T-helper 9 cell (primary cell): ENCODE measurements at places on chromosomes 5 and 9.

- DNase-seq, result no peak
Observed at GRCh38 chr5:38766151-38766550, 79.7 kb upstream of the OSMR start.

DNA sequence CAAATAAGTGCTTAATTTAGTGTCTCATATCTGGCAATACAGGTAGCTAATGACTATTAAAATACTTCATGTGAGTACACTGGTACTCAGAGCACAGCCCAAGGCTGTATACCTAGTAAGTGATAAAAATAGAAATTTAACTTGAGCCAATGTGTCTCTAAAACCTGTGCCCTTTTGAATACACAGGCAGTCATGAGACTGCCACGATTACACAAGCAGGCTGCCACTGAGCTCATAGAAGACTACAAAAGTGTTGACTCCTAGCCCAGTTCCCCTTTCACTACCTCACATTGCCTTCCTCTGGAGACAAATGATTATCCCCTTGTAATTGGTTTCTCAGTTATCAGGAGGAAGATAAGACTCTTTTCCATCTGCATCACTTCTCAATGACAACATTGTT is 66.3 kb upstream of the PAPPA start:
- DNase-seq, result no peak

DNA sequence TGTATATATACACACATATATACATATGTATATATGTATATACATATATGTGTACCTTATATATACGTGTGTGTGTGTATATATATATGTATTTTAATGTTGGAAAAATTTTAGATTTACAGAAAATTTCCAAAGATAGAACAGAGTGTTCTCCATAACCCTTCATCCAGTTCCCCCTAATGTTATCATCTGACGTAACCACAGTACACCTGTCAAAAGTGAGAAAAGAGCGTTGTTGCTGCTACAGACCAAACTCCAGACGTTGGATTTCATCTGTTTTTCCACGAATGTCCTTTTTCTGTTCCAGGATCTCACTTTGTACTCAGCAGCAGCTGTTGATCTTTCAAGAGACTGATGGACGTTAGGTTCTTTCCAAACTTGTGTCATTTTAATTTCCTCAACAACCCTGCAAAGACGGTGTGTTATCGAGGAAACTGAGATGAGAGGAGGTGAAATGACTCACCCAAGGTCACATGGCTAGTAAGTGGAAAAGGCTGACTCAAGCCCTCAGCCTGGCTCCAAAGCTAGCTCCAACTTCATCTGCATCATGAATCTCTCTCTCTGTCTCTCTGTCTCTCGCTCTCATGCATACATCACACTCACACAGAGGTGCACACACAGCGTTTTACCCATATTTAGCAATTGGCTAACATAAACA is 17.0 kb upstream of the NTNG2 start:
- DNase-seq, result no peak

GRCh38 chr5:152329761-152330283 is 75.3 kb downstream of the NMUR2 start:
- DNase-seq, result no peak

DNA sequence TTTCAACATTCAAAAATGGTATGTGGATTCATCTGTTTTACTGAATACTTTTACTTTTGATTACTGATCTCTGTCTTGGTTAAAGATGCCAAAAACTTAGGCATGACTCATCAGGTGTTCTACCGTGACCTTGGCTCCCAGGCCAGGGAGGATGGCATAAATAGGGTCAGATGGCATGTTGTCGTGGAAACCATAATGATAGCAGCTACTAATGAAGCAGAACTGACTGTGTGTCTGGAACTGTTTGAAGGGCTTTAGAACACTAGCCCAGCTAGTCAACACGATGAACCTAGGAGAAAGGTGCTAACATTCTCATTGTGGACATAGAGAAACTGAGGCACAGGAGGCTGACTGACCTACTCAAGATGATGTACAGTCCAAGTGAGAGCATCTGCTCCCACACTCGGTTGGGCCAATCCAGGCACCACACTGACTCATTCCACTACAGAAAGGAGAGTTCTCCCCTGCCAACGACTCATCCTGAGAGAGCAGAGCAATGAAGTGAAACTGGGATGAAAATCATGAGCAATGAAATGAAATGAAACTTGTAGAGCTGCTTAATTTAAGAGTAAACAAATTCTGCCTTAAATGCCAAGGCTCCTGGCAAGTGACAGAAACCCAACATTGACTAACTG is 116.0 kb downstream of the TENT4A start:
- DNase-seq, result no peak

DNA sequence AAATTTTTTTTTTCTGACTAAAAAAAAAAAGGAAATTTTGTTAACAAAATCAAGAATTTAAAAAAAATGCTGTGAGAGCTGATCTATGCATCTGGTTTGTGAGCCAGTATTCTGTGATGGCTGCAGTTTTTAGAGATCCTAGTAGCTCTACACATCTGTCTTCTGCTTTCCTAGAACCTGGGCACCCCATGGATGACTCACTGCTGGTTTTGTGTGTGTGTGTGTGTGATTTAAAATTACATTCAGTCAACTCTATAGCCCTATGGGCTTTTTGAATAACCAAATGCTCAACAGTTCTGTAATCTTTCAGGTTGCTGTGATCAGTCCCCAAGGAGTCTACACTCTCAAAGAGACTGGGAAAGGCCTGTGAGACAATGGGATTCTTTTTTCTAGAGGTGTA is 2.5 kb upstream of the PSMD5 start:
- DNase-seq, result no peak

DNA sequence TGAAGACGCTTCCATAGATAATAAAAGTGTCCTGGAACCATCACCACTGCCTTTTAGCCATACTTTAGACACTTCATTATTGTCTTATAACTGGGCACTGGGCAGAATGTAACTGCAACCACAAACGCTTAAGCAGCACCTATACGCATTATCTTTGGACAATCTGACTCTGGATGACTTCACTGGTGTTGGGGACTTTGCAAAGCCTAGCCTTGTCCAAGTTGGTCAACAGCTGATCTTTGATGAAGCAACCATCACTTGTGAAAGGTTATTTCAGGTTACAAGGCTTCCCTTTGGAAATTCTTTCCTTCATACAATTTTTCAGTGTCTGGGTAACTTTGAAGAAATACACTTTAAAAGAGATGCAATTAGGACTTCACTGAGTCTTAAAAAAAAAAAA is 77.8 kb upstream of the ZNF462 start:
- DNase-seq, result no peak

DNA sequence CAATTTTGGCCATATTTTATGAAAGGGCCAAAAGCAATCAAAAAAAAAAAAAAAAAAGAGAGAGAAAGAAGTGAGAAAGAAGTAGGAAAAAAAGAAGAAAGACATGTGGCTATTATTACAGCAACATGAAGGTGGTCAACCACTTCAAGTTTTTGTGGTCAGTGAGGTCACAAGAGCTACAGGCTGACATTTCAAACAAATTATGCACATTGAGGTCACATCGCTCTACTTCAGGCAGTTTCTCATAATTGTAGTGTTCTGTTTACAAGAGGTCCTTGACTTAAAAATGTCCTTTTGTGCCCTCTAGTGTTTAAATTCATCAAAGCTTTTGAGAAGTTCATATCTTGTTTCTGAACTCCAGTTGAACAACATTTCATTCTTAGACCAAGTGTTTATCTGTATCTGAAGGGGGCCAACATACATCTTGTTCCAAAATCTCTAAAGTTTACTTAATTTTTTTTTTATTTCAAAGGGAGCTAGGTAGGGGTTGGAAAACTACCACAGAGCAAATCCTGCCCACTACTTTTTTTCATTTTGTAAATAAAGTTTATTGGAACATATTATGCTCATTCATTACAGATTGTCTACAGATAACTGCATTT is 513.1 kb downstream of the PDE4D start:
- no peak for DNase-seq

- no peak for DNase-seq
Observed at GRCh38 chr5:82387819-82388166, 109.6 kb upstream of the RPS23 start.

GRCh38 chr9:114919611-114920010 is 10.8 kb downstream of the TNFSF8 start:
- DNase-seq, result no peak

GRCh38 chr5:67416986-67417385 is 220.4 kb upstream of the CD180 start:
- no peak for DNase-seq

- no peak for DNase-seq
Observed at GRCh38 chr9:91117474-91117891, 244.2 kb downstream of the AUH start.

- no peak for DNase-seq
Observed at GRCh38 chr5:154714266-154714986, 40.8 kb upstream of the LARP1 start.

DNA sequence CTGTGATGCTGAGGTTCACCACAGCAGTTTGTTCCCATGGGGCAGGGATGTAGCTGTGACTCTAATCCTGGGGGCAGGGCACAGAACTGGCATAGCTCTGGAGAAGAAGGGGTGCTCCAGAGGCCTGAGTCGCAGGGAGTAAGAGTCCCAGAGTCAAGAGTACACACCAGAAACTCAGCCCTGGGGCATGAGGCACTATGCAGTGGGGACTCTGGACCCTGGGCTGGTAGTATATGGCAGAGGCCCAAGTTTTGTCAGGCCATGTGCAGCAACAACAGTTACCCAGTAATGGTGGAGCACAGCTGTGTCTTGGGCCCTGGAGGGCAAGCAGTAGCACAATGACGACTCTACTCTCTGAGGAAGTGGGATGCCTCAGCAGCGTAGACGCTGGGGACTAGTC is 42.9 kb downstream of the TMEM38B start:
- no peak for DNase-seq

- DNase-seq, result no peak
Observed at GRCh38 chr9:25003686-25004085, 458.0 kb upstream of the IZUMO3 start.

DNA sequence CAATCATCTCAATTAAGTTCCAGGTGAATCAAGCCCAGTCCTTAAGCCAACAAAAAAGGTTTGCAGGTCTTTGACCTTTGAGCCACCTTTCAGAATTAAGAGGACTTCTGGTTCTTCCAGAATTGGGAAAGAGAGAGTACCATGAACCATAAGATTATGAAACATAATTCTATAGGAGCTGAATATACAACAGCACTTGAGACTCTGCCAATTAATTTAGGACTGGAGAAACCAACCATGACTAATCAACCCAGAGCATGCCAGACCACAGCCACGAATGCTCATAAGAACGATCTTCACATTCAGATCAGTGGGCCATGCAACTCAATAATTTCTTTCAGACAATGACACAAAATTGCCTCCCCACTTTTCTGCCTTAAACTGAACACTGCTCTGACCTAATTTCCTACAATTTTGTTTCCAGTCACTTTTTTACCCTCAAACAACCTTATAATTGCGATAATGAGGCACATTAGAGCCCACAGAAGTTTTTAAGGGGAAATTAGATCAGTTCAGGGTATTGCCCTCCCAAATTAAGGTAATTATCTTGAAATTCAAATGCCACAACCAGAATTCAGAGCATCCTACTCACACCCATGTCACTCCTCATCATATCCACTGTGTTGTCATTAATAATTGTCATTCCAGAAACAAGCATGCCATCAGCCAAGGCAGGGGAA is 213.4 kb downstream of the ATPSCKMT start:
- DNase-seq, result no peak

- DNase-seq, result no peak
Observed at GRCh38 chr9:90940280-90940679, 138.7 kb downstream of the SYK start.

- no peak for DNase-seq
Observed at GRCh38 chr9:116342061-116342460, 188.5 kb downstream of the PAPPA start.
